ENCODE measurements at places on chromosomes 11 and 22.

DNA sequence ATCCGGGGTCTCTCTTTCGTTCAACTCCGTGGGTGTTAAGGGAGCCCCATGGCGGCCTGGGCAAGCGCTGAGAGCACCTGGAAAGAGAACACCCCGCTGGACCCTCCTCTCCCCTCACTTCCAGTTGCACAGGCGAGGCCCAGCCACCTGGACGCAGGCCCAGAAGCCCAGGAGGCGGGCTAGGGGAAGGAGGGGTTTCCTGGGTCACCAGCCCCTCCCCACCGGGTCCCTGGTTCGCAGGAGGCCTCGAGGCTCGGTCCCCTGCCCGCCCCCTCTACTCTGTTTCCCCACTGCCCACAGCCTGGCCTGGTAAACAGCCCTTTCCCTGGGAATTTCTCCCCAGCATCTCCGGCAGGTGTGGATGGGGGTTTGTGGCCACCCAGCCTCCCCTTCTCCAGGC lies 8.5 kb upstream of the NFAM1 start:
- DNase-seq: no peak

GRCh38 chr11:82714346-82715174 lies 19.1 kb downstream of the FAM181B start:
- DNase-seq: no peak

- DNase-seq: peak; percentile 7
Observed at GRCh38 chr11:2569321-2569721, 124.5 kb downstream of the KCNQ1 start.

DNA sequence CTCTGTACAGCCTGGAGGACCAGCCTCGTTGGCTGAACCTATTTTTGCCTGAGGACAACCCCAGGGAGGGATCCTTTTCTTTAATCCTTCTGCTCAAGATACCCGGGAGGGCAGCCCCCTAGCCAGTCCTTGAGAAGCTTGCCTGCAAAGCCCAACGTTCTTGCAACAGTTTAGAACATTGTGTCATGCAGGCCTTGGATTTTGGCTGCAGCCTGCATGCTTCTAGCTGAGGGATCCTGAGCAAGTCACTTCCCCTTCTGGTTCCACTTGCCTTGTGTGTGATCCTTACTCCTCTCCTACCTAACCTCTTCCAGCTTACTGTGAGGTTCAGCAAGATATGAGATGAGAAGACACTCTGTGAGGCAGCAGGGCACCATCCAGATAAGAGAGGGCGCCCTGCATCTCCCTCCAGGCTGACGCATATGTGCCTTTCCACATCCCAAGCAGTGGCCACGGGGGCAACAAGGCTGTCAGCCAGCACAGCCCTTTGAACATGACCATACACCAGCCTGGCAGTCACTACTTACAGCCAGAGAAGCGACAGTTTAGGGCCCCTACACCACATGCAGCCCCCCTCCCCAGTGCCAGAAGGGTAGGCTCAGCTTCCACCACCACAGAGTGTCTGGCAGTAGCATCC lies 76.1 kb downstream of the C11orf58 start:
- DNase-seq: no peak

DNA sequence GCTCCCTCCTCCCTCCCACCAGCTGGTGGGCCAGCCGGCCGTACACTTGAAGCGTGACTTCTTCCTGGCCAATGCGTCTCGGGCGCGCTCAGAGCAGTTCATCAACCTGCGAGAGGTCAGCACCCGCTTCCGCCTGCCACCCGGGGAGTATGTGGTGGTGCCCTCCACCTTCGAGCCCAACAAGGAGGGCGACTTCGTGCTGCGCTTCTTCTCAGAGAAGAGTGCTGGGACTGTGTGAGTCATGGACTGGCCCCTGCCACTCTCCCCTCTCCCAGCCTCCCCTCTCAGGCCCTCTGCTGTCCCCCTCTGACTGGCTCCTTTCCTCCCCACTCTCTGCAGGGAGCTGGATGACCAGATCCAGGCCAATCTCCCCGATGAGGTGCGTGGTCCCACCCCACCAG lies 24.7 kb downstream of the CAPN1 start:
- DNase-seq: no peak

DNA sequence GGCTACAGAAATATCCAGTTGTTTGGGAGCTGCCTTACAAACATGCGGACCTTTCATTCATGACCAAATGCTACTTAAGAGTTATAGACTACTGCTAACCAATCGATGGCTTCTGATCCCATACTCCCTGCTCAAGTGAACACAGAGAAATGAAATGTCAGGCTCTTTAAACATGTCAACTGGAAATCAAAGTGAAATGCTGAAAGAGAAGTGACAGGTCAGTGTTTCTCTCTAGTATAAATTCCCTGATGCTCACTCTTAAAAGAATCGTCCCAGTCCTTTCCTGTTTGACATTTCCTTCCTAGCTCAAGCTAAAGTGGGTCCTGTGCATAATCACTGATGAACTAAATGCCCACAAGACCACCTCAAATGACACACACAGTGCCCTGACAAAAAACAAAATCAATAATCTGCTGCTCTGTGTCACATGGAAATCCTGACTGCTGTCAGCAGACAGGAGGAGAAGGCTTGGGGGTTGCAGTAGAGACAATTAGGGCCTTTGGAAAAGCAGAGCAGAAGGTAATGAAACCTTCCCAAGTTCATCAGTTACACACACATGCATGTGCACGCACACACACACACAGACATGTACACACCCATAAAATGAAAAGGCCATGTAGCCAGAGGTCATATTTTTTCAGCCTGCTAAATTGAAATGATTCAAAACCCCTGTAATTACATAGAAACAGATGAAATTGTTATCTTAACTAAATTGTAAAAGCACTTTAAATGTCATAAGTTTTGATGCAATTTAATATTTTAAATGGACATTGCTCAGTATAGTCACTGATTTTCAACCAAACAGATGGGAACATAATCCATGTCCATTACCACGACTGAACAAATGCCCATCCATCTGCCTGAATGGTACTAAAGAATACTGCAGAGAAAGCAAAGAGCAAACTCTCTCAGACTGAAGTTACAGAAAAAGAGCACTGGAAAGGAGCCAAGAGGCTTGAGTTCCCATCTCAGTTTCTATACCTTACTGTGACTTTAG lies 330.7 kb downstream of the TTC28 start:
- no peak for DNase-seq

DNA sequence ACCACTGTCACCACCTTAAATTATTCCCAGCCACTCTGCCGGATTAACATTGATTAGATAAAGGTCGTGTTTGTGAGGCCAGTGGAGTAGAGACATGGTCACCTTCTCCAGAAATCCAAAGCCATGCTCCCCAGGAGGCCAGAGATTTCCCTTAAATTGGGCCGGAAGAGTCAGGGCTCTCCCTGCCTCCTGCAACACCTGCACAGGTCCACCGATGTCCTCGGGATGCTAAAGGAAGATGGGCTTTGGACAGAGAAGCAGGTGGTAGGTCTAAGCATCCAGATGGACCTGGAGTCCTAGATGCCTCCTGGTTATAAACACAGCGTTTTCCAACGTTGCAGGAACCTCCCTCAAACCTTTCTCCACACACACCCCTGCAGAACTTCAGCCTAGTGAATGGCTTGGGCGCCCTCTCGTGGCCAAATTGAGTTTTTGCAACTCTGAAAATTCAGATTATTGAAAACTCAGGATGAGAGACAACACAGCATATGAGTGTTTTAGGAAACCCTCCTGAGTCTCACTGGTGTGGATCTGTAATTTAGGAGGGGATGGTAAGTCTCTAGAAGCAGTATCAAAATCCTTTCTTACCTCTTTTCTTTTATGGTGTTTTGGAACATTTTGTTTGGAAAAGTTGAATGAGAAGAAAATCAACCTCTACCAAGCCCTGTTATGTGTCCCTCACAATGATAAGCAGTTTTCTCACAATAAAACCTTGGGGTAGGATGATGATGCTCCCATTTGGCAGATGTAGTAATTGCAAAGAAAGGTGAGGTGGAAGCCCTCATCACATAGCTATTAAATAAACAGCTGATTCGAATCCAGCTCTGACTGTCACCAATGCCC lies 109.6 kb downstream of the RRAS2 start:
- peak; percentile 66 for DNase-seq

DNA sequence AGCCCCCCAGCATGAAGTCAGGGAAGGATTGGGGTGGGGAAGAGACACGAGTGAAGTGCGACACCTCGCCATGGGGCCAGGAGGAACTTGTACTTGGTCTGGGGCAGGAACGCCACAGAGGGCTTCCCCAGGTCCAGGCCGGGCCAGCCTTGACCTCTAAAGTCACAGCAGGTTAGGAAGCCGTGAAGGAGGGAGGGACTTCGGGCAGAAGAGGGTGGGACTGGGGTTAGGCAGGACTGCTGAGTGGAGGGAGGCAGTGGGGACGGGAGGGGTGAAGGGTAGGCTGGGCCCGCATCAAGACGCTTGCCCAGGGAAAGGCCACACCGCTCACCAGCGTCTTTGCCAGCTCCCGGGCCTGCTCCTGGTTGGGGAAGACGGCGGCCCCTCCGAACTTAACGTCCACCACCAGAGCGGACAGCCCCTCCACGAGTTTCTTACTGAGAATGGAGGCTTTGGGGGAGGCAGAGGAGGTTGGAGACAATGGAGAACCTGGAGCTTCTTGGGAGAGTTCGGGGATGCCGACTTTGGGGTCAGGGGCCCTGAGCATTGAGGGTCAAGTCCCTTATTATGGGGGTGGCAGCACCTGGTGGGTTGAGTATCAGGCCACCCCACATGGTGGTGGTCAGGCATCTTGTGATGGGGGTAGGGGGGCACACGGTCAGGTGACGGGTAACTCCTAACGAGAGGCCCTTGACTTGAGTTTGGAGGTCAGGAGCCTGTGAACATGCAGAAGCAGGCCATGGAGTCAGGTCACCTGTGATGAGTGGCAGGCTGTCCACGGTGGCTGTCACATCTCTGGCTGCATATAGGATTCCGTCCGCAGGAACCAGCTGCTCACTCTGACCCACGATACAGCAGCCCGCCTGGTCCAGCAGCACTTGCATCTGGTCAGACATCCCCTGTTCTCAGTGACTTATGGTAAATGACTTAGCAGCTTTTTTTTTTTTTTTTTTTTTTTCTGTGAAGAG lies 1.7 kb upstream of the SCO2 start:
- DNase-seq: no peak

DNA sequence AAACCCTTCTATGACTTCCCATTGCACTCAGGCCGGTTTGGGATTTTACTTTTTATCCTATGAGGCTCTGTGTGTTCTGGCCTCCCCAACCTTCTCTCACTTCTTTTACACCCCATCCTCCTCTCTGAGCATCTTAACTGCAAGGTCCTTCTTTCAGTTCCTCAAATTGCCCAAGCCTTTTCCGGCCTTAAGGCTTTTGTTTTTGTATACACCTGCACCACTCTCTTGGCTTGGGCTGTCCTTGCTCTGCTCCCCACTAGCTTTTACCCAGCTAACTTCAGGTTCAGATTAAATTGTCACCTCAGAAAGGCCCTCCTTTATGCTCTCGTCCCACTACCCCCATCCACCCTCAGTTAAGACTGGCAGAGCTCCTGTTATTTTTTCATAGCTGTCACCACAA lies 55.5 kb downstream of the FAM83F start:
- DNase-seq: no peak

- DNase-seq: no peak
Observed at GRCh38 chr11:26344647-26345046, 12.7 kb downstream of the ANO3 start.

- DNase-seq: no peak
Observed at GRCh38 chr11:35661534-35661933, 1.0 kb upstream of the TRIM44 start.

DNA sequence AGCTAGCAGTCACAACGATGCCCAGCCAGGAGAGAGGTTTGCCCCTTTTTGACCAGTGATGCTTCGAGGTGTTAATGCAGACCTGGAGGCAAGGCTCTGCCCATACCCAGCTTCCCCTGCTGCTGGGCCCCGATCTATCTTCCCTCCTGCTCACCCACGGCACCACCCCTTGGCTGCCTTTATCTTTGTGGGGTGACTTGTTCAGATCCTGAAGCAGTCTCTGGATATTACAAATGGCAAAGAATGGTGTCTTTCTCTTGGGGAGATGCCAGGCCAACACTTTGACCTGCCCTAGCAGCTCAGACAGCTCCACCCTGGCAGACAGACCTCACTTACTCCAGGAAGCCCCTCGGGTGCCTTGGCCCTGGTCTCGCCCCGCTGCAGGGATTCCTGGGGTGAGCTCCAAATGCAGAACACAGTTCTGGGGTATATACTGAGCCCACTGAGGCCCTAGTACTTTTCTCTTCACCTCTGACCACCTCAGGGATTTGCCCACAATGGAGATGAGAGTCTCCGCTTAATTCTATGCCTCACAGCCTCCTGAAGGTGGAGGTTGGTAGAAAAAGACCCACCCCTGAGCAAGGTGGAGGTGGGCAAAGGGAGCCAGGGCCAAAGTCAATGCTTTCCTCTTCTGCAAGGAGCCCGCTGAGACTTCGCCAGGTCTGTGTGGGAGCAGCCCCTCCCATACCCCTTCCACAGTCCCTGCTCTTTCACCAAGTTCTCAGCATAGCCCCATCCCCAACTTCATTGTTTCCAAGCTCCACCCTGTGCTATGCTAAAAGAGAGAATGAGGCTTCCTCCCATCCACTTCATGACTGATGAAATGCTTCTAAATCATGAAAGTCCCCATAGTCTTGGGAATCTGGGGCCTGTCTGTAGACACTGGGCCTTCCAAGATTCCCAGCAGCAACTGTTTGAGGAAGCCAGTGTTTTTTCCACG lies 11.1 kb upstream of the ST3GAL4 start:
- no peak for DNase-seq

- no peak for DNase-seq
Observed at GRCh38 chr11:85795712-85796487, 15.0 kb downstream of the SYTL2 start.

- no peak for DNase-seq
Observed at GRCh38 chr22:48695251-48695650, 1132.4 kb downstream of the BRD1 start.

GRCh38 chr11:47157805-47158204 lies 18.9 kb downstream of the ARFGAP2 start:
- DNase-seq: no peak

DNA sequence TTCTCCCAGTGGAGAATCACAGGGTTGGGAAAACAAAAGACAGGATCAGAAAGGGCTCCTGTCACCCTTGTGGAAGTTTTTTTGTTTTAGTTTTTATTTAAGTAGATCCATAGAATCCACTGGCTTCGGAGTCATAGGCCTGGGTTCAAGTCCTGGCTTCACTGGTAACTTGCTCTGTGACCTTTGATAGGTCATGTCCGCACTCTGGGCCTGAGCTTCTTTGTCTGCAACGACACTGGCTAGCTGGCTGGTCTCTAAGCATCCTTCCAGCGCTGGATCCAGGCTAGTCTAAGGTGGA lies 1.4 kb downstream of the ZFTA start:
- no peak for DNase-seq

DNA sequence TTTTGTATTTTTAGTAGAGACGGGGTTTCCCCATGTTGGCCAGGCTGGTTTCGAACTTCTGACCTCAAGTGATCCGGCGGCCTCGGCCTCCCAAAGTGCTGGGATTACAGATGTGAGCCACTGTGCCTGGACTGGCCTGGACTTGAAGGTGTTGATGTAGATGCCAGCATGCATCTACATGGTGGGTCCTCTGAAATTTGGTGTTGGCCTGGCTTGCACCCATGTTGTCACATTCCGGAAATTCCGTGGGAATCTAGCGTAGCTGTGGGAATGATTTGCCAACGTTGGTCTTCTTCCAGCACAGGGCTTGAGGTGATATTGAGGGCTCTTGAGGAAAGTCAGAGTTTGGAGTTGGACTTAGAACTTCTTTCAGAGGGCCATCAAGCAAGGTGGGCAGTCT lies 6.5 kb downstream of the PACS1 start:
- DNase-seq: no peak

Data from T-helper 1 cell (primary cell).